Spleen (tissue), 13 donors: ENCODE measurements at places on chromosomes 12 and 14. TPM values are rescaled to one million over a fixed set of nuclear protein-coding genes. Genes with fewer than 3 reads are reported as not detected.

The COL2A1 gene
- polyA plus RNA-seq = not detected

GRCh38 chr14:85061256-85061655 lies 468.7 kb upstream of the FLRT2 start:
- no peaks in the 10 kb centered on the region for H3K4me1 ChIP-seq
- H3K36me3 ChIP-seq = no peaks in the 10 kb centered on the region
- no peak for DNase-seq
- H3K27ac ChIP-seq = no peak overlapping the region

DNA sequence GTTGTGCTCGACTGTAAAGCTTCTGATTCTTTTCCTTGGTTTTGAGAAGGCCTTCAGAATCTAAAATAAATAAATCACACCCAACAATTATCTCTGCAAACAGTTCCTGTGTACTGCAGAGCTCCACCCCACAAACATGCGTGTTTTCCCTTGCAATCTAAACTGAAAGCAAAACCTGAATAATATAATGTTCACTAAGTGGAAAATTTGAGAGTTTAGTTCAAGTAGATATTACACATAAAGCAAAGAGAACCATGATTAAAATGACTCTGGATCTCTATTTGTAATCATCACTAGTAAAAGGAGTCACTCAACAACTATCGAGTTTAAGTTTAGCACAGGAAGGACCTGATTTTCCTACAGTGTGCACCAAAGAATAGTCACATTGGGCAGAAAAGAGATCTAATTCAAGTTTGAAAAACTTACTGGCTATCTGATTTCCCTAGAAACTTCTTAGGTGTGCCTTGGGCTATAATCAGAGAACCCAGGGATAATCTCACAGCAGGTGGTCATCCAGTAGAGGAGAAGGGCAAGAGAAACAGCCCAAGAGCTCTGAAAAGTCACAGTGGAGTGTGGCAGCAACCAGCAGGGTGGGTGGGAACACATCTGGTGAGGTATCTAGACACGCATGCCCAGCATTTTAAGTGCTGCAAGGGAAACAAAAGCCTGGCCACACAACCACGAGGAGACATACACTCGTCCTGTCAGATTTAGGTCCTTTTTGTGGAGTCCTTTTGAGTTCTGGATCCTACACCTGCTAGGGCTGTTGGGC lies 25.4 kb downstream of the ATG14 start:
- DNase-seq = no peak
- no peaks in the 10 kb centered on the region for H3K4me1 ChIP-seq
- no peak overlapping the region for H3K4me3 ChIP-seq
- H3K27ac ChIP-seq = peak overlapping the region; percentile 78
- H3K36me3 ChIP-seq = peaks cover 100% of the 10 kb centered on the region
- no peaks in the 10 kb centered on the region for H3K27me3 ChIP-seq

GRCh38 chr14:89616425-89616824 lies 199.4 kb upstream of the FOXN3 start:
- H3K4me1 ChIP-seq = peaks cover 93% of the 10 kb centered on the region
- H3K27ac ChIP-seq = peak overlapping the region; percentile 2
- no peaks in the 10 kb centered on the region for H3K27me3 ChIP-seq

The DYRK2 gene
- polyA plus RNA-seq = 5.0 TPM

The TRAF3 gene
- 14.5 TPM for polyA plus RNA-seq
